SW480 (cell line): ENCODE measurements at places on chromosomes 6 and 20.
A peak's percentile ranks its signal among the peaks of the same experiment; 100 is the strongest.

GRCh38 chr6:115618256-115618655, 442.4 kb downstream of the FRK start:
- DNase-seq: no peak

- no peak for DNase-seq
These were observed 30.9 kb downstream of the TOX2 start for GRCh38 chr20:43945391-43946205.

- peak; percentile 91 for DNase-seq
These were observed 554.2 kb downstream of the CDH26 start for GRCh38 chr20:60512443-60512842.

GRCh38 chr6:36230371-36230770, 33.8 kb downstream of the BRPF3 start:
- DNase-seq: no peak

GRCh38 chr20:12977328-12978125, 31.2 kb upstream of the SPTLC3 start:
- DNase-seq: no peak

- DNase-seq: peak; percentile 38
These were observed 64.8 kb upstream of the POU3F2 start for GRCh38 chr6:98769546-98769945.

GRCh38 chr20:58173091-58173490, 55.4 kb downstream of the ANKRD60 start:
- DNase-seq: no peak

- DNase-seq: peak; percentile 54
These were observed 525 bp downstream of the MACROD2 start for GRCh38 chr20:13995841-13996240.

GRCh38 chr20:15759594-15759993, 813.7 kb downstream of the KIF16B start:
- no peak for DNase-seq

DNA sequence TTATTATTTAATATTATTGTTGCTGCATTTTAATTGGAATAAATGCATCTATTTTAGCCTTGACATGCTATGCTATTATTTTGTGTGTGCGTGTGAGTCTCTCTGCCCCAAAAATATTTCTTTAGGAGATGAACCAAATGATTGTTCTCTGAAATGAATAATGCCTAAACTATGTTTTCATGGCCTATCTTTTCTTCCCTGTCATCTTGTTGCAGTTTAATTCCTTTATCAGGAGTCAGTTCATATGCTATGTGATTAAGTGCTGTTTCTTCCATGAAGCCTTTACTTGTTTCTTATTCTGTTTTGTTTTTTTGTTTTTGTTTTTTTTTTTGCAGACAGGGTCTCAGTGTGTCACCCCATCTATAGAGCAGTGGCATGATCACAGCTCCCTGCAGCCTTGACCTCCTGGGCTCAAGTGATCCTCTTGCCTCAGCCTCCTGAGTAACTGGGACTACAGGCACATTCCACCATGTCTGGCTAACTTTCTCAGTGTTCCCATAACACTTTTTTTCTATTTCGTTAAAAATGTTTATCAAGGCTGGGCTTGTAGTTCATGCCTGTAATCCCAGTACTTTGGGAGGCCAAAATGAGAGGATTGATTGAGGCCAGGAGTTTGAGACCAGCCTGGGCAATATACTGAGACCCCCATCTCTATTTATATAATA, 25.7 kb downstream of the TPX2 start:
- DNase-seq: no peak

GRCh38 chr6:133093956-133094355, 147.2 kb upstream of the EYA4 start:
- DNase-seq: no peak

- DNase-seq: no peak
These were observed 36.4 kb downstream of the MYLK4 start for GRCh38 chr6:2714111-2714895.

DNA sequence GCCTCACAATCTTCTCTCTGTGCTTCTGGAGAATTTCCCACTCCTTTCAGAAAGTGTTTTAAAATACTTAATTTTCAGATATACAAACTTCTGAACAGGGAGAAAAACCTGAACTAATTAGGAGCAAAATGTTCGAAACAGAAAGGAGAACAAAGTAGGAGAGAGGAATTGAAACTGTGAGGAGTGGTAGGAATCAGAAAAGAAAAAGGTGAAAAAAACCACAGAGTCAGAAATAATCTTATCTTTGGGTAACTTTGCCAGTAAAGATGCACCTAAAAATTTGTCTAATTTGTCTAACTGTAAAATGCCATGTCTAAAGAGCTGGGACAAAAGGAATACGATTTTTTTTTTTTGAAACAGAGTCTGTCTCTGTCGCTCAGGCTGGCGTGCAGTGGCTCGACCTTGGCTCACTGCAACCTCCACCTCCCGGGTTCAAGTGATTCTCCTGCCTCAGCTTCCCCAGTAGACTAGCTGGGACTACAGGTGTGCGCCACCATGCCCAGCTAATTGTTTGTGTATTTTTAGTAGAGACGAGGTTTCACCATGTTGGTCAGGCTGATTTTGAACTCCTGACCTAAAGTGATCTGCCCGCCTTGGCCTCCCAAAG, 4.7 kb upstream of the RIPOR2 start:
- no peak for DNase-seq

DNA sequence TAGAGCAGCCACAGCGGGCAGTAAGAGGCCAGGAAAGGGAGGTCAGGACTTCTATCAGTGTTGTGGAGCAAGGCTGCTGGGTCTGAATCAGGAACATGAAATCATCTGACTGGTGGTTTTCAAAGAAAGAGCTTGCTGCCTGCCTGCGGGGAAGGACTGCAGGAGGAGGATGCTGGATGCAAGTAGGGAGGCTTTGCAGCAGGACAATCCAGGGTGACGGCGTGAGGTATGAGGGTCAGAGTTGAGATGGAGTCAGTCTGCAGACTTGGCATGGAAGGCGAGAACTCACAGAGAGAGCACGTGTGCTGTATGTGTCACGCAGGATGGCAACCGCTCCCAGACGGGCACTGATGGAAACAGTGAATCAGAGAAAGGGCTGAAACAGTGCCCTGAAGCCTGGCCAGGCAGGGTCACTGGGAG, 59.2 kb upstream of the CD93 start:
- no peak for DNase-seq

- no peak for DNase-seq
These were observed 10.2 kb downstream of the NAPB start for GRCh38 chr20:23410916-23411695.

DNA sequence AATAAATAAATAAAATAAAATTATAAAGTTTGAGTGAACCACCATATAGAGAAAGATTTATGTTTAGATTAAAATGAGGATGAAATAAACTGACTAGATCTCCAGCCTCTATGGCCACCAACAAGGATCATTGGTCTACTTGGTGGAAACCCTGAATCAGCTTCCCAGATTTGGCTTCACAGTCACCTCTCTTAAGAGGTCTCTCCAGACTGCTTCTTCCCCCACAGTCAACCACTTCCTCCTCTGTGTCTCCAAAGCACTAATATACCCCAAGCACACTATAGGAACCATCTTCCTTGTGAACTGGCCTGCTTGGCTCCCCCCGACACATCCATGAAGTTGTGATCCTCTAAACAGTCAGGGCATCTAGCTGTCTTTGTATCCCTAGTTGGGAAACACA, 529.6 kb upstream of the RNF217 start:
- no peak for DNase-seq

DNA sequence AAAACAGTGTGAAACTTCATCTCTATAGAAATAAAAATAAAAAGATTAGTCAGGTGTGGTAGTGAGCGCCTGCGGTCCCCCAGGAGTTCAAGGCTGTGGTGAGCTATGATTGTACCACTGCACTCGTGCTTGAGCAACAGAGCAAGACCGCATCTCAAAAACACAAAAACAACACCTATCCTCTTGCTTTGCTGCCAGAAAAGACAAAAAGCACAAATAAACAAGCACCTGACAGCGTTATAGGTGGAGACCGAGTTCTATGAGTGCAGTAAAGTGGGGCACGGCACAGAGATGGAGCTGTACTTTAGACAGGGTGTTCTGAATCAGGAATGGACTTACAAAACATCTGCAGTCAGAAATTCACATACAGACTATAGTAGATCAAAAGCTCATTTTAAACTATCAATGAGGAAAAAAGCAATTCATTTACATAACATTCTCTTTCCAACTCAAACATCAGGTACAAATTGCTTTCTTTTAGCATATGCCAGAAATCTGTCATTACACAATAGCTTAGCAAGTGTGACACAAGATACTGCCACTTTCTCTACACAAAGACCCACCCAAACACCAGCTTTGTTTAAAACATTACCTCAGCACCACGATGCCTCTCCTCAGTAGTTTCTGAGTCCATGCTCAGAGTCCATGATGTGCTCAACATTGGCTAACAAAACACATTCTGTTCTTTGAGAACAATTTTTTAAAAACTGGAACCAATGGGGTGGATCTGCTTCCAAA, 10.1 kb downstream of the EZR start:
- no peak for DNase-seq

DNA sequence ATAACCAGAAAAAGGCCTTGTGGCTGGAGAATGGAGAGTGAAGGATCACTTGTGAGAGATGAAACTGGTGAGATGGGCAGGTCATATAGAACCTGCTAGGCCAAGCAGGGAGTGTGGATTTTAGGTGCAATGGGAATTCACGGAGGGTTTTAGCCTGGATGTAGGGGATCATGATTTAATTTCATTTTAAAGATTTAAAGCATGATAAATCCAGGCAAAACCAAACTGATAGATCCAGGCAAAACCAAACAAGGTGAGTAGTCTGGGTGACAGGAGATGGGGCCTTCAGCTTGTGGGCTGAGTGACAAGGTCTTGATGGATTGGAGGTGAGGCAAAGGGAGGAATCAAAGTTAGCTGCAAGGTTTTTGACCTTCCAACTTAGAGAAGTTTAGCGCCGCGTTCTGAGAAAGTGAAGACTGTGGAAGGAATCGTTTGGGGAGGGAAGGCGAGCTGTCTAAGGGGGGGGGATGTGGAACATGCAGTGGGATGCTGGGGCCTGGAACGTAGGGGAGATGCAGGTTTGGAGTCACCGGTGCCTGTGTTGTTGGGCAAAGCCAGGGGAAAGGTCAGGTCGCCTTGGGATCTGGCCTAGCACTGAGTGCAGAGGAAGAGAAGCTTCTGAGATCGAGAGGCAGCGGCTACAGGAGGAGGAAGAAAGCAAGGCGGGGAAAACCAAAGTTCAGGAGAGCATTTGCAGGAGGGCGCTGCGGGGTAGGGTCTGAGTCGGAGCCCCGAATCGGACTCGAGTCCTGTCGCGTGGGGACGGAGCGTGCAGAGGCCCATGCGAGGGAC, 1.3 kb upstream of the PLCG1 start:
- no peak for DNase-seq

- DNase-seq: no peak
These were observed 533 bp upstream of the CRYBG1 start for GRCh38 chr6:106359959-106360409.

DNA sequence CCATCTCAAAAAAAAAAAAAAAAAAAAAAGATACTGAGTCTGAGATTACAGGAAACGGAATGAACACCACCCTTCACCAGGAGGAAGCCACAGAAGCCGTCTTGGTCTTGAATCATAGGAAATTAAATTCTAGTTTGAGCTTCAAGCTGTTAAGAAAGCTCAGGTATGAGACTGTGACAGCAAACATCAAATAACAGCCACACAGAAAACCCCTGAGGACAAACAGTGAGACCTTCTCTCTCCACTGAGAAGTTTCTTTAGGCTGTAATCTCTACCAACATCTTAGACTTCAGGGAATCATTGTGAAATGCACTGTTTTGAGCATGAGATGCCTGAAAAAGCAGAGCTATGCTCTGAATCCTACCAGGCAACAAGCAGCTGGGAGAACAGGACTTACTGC, 30.8 kb downstream of the PDE10A start:
- DNase-seq: no peak

DNA sequence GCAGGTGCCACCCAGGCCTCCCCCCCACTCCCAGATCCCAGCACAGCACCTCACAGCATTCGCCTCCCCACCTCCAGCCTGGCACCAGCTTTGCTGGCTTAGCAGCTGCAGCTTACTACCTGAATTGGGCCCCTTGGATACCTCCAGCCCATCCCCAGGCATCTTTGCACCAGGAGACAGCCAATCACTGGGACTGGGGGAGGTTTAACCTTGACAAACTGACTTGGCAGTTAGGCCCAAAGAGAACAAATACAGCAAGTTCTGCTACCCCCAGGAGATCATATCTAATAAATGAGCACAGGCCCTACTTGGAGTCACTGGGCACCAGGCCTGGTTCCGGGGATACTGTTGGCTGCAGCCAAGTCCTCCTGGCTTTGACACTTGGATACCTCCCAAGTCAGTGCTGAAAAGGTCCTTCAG, 8.8 kb downstream of the PDRG1 start:
- DNase-seq: no peak

- DNase-seq: no peak
These were observed 60.7 kb upstream of the ADGRG6 start for GRCh38 chr6:142241061-142241460.

DNA sequence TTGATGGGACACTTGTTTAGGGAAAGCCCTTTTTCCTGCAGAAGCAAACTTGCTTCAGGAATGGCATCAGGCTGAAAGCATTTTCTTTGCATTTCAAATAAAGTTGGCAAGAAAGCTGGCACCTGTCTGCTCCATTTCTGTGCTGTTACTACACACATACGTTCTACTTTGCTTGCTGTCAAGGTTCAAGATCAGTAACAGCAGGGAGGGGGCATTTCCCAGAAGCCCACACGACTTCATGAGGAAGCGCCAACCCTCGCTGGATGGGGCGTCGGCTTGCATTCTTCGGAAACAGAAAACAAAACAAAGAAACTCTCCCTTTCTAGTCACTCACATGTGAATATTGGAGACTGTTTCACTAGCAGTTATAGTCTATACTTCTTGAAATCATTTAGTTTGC, 46.4 kb downstream of the AKAP12 start:
- no peak for DNase-seq

DNA sequence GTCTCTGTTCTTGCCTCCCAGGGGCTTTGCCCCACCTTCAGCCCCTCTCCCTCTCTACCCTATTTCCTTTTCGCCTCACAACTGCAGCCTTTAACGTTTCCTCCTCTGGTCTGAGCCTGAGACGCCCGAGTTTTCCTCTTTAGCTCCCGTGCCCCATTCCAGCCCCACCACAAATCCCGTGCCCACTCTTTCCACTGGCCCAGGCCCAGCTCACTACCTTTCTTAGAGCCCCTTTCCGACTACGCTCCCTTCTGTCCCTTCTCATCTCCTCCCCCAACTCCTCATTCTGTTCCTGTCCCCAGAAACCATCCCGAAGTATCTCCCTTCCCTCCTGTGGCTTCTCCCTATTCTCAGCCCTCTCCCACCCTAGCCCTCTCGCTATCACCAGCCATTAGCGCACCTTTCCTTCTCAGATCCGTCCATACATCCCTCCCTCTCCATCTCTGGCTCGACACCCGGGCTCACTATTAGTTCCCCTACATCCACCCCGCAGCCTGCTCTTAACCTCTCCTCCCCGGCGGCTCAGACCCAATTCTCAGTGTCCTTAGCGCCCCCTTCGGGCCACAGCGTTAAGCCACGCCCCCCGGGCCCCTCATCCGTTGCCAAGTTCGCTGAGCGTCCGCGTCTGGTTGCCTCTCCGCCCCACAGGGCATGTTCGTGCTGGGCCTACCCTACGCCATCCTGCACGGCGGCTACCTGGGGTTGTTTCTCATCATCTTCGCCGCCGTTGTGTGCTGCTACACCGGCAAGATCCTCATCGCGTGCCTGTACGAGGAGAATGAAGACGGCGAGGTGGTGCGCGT, 2.7 kb downstream of the SLC32A1 start:
- no peak for DNase-seq

- no peak for DNase-seq
These were observed 212.0 kb upstream of the SSTR4 start for GRCh38 chr20:22823119-22823518.
